ENCODE measurements at places on chromosomes 6 and 20.

DNA sequence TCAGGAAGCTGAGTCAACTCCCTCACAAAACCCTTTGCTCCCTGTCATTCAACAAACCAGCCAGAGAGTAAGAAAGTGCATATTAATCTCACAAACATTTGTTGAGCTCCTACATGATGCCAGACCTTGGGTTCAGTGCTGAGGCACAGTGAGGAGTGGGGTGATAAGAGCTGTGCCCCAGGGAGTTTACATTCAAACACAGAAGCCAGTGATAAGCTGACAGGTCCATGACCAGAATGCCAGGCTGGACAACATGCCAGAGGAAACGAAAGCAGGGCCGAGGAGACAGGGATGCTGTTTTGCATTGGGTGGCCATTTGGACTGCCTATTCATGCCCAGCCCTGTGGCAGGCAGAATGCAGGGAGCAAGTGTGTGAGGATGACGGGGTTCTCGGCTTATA is 76.7 kb downstream of the LRFN2 start:
- DNase-seq: no peak

DNA sequence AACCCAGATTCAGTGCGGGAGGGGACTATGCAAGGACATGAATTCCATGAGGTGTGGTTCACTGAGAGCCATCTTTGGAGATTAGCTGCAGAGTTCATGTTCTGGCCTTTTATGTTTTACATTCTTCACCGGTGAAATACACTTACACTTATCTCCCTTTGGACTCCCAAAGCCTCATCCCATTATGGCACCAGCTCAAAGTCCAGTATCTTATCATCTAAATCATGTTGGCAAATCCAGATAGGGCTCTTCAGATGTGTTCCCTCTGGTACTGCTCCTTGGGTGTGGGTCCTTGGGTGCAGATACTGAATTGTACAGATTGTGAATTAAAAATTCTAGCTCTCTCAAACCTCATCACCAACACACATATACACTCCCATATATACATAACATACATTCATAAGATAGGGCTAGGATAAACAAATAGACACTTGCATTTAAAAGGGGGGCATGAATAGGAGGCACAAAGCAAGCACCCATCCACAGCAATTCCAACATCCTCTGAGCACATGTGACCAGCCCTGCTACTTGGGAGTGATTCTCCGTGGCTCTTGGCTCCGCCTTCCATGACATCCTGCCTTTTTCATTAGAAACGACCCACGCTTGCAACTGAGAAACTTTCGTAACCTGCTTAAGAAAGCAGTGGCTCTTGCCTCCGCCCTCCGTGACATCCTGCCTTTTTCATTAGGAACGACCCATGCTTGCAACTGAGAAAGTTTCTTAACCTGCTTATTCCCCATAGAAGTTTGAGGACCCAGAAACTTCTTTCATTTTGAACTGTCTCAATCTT is 53.6 kb upstream of the LRRC1 start:
- no peak for DNase-seq

- no peak for DNase-seq
Measured at GRCh38 chr6:140857739-140858380, 1274.9 kb upstream of the GJE1 start.

DNA sequence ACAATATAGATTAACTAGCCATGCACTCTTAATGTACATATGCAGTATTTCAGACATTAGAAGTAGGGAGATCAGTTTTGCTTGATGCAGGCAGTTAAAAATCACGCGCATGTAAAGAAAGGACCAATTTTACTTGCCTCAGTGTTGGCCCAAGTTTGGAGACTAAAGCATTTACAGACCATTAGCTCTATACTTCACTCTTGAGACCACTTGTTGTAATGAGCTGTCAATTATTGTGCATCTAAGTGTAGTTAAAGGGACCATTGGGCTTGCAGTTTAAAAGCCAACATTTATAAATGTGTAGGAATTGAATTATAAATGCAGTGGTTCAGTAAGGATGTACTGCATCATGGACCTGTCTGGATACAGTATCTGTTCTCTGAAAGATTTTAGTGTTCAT is 53.7 kb downstream of the PLCB4 start:
- no peak for DNase-seq
